Umbilical cord (tissue), 2 donors: ENCODE measurements at places on chromosomes 7 and 10. TPM values are rescaled to one million over a fixed set of nuclear protein-coding genes. Genes with fewer than 3 reads are reported as not detected.
A peak's percentile ranks its signal among the peaks of the same experiment; 100 is the strongest.

Gene LRIT1
- total RNA-seq: 3.6 TPM

Gene ADAMTS14
- total RNA-seq: 2.9 TPM

DNA sequence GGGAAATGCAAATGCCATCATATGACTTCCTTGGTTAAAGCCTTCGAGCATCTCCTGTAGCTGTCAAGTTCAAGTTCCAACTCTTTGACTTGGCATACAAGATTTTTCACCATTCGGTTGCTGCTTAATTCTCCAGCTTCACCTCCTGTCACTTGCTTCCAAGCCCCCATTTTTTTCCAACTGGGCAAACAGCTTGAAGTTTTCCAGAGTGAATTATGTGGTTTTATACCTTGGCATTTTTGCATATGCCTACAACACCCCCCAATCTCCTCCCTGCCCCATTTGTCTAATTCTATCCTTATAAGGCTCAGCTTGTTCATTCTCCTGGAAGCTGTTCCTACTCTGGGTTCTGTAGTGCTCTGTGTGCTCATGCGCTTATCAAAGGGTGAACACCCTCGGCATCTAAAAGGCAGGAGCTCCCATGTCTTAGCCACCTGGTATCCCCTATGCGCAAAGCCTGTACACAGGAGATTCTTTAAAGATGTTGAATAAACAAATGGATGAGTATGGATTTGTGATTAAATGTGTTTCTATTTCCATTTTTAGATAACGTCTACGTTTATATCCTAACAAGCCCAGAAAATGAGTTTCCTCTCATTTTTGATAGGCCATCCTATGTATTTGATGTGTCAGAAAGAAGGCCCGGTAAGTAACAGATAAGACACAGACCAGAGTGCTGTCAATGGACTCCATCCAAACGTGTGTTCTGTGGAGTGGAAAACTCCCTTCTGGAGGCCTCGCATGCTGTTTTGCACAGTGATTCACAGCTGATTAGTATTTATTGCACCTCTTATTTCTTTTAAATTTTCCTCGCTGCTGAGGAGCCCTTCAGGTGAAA, 52.5 kb downstream of the CDHR3 start:
- DNase-seq: peak; percentile 87

DNA sequence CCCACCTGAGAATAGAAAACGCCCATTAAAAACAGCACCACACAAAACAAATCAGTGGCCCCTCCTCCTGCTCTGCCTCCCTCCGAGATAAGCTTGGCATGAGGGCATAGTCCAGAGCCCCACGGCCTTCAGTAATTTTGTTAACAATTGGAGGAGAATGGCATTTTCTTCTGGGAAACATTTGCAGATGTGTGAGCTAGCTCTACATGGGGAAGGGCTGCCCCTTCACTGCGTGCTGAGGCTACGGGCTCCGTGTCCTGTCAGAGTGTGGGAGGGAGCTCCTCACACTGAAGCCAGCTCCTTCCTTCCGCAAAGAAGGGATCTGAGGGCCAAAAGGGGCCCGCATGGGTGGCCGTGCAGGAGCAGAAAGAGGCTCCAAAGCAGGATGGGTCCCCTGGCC, 15.2 kb downstream of the GRK5 start:
- peak; percentile 48 for DNase-seq

GRCh38 chr10:80122746-80123145, 9.8 kb upstream of the PLAC9 start:
- no peak for DNase-seq

- no peak for DNase-seq
These were observed 20.6 kb downstream of the VTI1A start for GRCh38 chr10:112467541-112468075.

DNA sequence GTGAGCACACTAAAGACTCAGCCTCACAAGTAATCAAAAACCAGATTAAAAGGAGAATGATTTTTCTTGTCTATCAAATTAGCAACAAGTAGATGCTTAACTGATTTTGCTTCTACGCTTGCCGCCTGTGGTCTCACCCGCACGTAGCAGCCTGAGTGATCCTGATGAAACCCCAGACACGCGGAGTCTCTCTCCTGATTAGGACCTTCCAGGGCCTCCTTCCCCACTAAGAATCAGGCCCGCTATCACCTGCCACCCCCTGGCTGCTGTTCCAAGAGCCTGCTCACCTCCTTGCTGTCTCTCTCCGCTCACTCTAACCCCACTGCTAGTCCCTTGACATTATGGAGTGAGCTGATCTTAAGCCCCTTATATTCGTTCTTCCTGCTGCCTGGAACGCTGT, 325.9 kb upstream of the NRP1 start:
- no peak for DNase-seq

DNA sequence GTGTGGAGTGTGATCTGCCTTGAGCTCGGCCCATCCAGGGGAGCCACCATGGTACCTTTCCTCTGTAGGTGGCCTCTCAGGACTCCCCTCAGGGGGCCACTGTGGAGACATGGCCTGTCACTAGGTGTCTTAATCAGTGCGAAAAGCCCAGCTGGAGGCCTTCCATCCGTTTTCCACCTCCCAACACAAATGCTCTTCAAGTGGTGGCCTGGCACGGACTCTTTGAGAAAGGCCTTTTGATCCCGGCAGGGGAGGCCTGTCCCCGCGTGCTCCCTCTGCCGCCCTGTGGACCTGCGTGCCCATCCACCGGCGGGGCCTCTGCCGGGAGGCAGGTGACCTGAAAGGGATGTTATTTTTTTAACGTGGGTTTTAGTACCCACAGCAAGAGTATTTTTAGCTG, 149.5 kb downstream of the RGS10 start:
- no peak for DNase-seq

DNA sequence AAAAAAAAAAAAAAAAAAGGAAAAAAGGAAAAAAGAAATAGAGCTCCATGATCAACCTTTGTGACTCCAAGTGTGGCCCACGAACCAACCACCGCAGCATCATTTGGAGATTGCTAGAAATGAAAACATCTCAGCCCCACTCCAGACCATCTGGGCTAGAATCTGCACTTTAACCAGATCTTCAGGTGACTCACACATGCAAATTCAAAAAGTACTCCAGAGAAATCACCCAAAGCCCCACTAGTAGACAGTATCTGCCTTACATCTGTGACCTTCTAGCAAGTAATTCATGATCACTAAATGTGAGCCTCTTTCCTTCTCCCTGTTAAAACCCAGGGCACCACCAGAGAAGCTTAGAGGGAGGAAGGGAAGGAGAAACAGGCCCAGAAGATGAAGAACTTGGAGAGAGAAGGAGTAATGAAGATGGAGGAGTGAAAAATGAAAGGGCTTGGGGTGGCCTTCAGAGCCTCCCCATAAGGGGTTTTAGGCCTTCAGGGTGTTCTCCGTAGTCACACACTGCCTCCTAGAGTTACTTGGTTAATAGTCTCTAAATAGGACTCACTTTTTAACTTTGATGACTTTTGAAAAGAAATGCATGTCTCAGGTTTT, 94.0 kb downstream of the SLC37A3 start:
- DNase-seq: no peak

GRCh38 chr7:73969991-73970390, 58.0 kb upstream of the ELN start:
- DNase-seq: no peak

DNA sequence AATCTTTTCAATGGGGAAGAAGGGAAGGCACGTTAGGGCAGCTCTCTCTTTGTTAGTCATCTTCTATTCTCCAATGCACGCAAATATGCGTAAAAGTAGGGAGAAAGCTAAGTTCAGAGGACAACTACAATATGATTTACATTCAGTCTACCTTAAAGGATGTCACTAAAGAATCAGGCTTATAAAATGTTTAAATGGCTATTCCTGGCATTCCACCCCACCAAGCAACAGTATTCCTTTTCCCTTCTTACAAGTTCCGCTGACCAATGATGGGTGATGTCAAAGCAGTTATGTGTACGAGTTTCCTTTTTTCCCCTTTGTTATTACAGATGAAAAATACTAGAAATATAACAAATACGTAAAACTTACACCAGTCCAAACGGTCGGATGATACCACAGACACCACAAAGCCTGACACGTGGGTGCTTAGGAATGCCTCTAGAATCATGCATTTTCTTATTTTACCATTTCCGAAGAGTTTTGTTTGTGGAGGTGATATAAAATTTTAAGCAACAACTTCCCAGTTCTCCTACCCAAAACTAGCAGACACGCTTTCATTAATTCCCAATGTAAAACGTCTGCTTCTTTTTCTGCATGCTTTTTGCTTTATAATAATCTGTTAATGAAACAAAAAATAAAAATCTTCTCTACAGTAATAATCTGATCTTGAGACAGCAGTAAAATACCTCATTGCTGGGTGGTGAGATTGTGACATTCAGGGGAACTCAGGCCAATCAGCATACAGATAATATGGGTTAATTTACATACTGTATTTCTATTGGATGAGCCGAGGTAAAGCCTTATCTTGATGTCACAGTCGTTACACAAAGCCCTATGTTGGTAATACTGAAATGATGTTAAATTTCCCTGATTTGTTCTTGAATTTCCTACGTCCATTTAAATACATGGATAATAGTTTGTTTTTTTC, 708 bp upstream of the GPR85 start:
- DNase-seq: peak; percentile 90

DNA sequence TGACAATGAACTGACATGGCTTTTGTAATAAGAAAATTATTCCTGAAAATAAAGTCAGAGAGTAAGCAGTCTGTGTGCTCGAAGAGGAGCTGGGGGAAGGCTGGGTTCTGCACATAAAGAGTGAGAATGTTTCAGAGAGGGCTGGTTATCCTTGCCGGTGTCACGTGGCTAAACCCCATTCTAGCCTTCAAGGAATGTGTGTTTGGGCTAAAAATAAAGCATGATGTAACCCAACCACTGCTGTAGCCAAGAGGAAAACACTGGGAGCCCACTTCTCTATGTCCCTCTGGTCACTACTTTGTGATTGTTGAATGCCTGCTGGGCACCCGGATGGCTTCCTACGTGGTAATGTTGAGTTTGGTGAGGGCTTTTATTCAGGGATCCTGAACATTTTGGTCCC, 23.5 kb downstream of the WDFY4 start:
- DNase-seq: peak; percentile 79

DNA sequence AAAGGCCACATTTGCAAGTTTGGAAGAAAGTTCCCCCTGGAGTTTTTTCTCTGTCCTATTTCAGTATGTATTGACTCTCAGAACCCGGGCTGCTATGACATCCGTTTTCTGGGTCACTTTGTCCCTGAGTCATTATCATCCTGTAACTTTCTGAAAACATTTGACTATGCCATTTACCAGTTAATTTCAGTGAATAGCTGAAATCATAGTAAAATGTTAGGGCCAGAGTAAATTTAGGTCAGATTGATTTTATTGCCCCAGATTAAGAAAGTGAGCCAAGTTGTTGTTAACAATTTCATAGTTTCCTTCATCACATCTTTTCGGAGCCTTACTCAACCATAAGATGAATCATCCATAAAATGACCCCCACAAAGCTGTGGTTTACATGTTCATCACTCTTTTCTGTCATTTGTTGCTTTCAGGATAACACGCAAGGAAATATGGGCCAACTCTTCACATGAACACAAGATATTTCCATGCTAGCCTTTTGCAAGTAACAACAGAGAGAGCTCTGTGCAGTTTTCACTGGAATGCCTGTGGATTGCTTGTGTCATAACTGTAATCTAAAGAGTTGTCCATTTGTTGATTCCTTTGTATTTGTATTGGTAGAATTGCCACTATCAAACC, 3.9 kb upstream of the MACC1 start:
- DNase-seq: peak; percentile 63

GRCh38 chr10:77898323-77899079, 28.1 kb downstream of the DLG5 start:
- DNase-seq: peak; percentile 77

DNA sequence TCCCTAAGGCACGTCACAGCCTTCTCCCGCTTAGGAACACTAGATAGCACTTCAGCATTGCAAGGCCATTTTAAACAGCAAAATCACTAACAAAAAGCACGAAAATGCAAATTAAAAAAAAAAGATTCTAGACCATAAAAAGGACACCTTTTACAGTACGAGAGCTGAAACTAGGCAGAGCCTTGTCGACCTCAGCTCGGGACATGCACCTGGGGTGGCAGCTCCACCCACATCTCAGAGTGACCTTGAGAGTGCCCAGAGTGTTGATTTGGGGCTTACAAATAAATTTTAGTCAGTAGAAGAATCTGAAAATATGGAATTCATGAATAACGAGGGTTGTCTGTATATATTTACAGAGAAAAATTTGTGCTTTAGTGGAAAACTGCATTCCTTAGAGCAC, 1.1 kb downstream of the MRPS24 start:
- no peak for DNase-seq

DNA sequence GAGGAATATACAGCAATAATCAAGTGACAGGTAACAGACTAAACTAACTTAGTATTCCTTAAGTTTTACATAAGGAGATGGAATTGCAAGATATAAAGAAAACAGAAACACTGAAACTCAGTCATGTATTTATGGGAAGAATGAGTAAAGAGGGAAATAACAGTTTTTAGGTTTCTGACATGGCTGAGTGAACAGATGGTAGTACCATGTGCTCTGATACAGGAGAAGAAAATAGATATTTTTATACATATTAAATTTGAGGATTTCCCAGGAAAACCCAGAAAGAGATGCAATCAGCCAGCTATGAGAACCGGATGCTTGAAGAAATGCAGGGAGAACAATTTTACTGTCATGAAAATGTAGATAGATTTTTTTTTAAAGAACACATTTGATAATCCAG, 669.5 kb upstream of the GRM3 start:
- no peak for DNase-seq

DNA sequence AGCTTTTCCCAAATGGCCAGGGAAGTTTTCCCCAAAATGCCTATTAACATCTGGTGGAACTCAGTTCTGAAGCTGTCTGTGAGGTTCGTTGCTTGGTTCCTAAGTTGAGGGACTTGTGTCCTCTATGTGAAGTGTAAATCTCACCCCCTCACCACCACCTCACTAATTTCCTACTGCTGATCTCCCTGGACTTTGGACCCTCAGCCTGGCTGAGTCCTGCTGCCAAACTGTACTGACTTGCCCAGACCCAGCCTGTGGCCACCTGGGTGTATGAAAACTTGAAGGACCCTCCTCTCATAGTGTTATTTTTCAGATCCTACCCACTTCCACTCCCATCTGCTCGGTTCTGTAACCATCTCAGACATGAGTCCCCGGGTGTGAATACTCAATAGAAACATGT, 94.9 kb downstream of the MET start:
- DNase-seq: no peak
